ENCODE measurements at places on chromosomes 12 and 14.
A peak's percentile ranks its signal among the peaks of the same experiment; 100 is the strongest.

DNA sequence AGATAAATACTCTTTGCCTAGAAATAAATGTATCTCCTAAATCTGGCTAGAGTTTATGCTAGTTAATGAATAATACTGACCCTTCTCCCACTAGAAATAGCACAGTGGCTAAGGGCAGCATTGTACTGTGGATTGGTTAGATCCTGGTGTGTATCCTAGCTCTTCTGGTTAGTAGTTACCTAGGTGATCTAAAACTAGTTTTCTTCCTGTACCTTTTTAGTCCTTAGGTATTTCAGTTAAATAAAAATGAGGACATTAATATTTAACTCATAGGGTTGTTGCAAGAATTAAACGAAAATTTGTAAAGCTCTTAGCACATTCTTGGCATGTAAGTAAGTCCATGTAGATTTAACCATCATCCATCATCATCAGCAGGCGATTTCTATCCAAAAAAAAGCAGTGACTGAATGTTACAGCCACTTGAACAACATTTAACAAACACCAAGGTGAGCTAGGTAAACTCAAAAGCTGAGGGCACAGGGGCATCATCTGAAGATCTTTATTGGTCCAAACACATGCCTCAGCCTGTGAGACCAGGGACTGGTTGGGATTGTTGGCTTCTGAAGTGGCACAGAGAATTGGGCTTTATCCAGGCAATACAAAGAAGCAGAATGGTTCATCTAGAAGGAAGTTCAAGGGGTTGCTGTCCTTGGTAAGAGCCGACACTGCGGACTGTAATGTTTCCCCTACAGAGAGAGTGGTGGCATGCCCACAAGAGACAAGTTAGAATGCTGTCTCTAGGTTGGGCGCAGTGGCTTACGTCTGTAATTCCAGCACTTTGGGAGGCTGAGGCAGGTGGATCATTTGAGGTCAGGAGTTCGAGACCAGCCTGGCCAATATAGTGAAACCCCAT is 100.8 kb downstream of the GAS2L3 start:
- DNase-seq = no peak

DNA sequence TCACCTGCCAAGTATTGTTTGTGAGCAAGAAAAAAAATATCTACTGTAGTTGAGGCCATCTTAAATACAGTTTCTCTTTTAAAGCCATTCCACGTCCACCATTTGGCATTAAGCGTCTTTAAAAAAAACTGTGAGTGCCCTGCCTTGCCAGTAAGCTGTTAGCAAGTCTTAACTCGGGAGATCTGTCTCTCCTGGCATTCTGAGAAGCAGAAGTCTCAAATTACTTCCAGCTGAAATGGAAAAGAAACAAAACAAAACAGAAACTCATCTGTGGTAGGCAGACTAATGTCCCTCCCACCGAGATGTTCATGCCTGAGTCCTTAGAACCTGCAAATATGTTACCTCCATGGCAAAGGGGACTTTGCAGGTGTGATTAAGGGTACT is 126.2 kb downstream of the CRADD start:
- peak; percentile 66 for DNase-seq

GRCh38 chr14:97878206-97878605 is 1081.0 kb downstream of the VRK1 start:
- no peak for DNase-seq

- no peak for DNase-seq
These were observed 46.0 kb upstream of the PLEKHG6 start for GRCh38 chr12:6264402-6265037.

DNA sequence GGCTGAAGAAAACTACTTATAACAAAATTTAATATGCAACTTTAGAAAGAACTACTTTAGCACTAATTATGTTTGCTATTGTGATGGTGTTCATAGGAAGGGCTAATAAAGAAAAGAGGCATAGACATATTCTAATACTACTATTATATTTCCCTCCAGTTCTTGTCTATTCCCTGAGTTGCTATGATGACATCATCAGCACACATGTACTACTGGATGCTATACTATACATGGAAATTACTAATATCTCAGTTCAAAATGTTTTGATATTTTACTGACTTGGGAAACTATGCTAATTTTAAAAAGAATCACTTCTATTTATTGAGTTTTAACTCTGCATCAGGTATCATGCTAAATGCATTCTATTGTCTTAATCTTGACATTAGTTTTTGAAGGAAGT is 101.6 kb downstream of the EPS8 start:
- no peak for DNase-seq

- DNase-seq = no peak
These were observed 31.0 kb upstream of the TMTC2 start for GRCh38 chr12:82655751-82656150.

- DNase-seq = peak; percentile 58
These were observed 1.0 kb downstream of the HIP1R start for GRCh38 chr12:122836027-122836921.

GRCh38 chr14:65981192-65981843 is 504.9 kb upstream of the CCDC196 start:
- no peak for DNase-seq

- peak; percentile 15 for DNase-seq
These were observed 102.8 kb upstream of the TMCC3 start for GRCh38 chr12:94753036-94753679.

DNA sequence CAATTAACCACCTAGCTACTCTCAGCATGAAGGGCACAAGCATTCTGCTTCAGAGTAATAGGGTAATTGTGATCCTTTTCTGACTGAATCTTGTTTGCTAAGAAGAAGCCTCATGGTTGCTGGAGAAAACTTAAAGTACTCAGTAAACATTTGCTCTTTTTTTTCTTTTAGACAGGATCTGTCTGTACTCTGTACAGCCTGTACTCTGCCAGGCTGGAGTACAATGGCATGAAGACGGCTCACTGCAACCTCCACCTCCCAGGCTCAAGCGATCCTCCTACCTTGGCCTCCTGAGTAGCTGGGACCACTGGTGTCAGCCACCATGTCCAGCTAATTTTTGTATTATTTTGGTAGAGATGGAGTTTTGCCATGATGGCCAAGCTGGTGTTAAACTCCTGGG is 12.4 kb downstream of the PPP1R13B start:
- DNase-seq = no peak

GRCh38 chr12:70966996-70967790 is 46.7 kb upstream of the PTPRR start:
- DNase-seq = no peak

DNA sequence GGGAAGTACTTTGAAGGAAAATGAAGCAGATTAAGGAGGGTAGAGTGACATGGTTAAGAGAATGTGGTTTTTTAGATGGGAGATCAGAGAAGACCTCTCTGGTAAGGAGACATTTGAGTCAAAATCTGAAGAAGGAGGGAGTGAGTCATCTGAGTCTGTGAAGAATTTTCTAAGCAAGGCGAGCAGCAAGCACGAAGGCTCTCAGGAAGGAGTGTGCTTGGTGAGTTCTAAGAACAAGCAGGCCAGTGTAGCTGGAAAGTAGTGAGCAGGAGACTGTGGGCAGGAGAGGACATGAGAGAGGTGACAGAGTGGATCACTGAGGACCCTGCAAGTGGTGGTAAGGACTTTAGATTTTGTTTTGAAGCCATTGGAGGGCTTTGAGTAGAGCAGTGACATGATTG is 76.3 kb upstream of the FUT8 start:
- DNase-seq = no peak

- no peak for DNase-seq
These were observed 1469.7 kb downstream of the AACS start for GRCh38 chr12:126534942-126535341.

DNA sequence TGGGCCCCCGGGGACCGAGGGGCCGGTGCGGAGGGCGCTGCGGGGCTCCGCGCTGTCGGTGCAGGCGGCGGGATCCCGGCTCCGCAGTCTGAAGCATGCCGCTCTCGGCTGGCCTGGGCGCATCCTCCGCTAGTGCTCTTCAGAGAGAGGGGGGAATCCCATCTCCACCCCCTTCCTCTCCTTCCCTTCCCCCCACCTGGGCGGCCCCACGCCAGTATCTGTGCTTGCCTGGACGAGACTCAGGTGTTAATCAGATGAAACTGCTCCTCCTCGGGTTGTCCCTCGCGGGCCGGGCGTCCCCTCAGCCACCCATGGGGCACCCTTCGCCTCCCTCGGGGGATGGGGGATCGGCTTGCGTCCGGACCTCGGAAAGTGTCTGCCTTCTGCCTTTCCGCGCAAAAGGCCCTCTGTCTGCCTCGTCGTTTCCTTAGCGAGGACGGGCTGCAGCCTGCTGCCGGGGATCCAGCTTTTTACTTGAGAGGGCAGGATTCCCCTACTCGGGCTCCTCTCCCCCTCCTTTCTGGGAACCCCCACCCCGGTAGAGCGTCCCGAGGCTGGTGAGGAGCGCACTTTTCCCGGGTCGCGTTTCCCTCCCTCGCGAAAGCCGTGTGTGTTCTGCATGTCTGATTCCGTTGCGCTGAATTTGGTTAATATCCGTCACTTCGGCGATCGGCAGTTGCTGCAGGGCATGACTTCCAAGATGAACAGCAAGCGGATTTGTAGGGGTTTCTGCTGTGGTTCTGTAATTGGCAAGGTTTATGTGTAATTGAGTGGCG is 1.1 kb downstream of the GPHN start:
- DNase-seq = peak; percentile 49

DNA sequence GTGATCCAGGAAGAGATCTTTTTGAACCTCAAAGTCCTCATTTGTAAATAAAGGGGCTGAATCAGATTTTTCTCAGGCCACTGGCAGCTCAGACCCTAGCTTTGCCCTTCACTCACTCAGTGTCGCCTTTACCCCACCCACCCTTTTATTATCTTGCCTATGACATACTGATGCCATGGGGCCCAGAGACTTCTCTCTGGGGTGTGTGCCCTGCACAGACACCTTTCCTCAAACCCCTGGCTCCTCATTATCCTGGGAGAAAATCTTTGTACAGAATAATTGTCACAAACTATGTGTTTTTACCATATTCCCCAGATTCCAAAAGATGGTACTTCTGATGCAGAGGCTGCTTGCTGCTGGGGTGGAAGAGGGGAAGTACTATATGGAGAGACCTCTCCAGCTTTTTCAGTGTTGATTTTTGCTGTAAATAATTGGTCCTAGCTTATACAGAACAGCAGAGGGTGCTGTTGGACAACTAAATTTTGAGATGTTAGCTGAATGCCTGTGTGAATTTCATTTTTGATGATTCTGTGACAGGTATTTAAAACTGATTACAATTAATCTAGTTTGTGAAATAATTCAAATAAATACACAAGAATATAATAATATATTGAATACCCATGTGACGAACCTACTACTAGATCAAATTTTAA is 53.9 kb upstream of the DCD start:
- DNase-seq = peak; percentile 58

DNA sequence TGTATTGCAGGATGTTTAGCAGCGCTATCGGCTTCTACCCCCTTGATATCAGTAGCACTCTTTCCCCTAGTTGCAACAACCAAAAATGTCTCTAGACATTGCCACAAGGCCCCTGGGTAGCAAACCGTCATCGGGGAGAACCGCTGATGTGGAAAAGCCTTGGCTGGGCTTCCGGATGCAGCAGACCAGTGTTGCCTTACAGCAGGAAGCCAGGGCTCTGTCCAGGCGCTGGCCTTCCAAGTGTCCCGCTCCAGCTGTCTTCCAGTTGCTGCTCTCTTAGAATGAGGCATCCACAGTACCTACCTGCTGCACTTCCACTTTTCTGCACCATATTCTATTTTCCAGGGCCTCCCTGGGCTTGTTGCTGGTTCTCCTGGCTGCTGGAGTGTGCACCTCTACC is 22.6 kb upstream of the SLC10A1 start:
- DNase-seq = no peak

DNA sequence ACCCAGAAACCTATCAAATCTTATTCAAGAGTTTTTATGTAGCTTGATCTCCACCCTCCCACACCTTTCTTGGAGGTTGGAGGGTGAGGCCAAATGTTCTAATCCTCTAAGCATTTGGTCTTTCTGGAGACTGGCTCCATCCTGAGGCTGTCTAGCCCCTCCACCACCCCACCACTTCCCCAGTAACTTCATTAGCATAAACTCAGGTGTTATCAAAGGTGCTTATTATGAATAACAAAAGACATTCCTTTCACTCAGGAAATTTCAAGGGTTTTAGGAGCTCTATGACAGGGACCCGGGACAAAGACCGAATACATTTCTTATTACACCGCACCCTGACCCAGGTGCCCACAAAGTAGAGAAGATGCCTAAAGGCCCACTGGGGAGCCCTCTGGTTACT is 2.8 kb upstream of the TMEM229B start:
- no peak for DNase-seq

GRCh38 chr12:92072112-92072511 is 73.5 kb downstream of the BTG1 start:
- no peak for DNase-seq

- no peak for DNase-seq
These were observed 217.1 kb downstream of the CHST11 start for GRCh38 chr12:104673696-104674482.

DNA sequence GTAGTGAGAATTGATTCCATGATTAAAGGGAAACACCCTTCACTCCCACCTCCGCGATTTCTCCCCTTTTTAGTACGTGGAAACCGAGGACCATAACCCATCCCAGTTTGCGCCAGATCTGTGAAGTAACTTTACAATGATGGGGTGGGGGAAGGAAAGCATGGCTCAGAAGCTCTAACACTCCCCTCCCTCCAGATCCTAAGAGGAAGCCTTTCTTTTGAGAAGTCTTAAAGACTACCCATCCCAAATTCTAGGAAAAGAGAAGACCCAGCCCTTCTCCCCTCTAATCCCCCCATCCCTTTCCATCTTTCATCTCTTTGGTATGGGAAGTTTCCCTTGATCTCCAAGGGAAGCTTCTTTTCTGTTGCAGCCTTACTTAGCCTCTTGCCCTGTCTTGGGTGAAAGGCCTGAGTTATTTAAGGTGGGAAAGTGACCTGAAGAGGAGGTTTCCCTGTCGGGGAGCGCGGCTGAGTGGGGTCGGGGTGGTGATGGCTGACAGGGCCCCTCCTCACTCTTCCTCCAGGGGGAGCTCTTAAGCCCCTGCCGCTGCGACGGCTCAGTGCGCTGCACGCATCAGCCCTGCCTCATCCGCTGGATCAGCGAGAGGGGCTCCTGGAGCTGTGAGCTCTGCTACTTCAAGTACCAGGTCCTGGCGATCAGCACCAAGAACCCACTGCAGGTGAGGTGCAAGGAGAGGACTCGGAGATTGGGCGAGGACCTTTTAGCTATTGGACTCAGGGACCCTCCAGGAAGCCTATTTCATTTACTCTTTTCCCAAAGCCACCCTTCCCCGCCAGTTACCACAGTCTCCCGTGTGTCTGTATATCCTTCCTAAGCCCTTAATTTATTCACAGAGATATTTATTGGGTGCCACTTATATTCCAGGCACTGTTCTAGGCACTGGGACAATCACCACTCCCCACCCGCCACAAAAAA is 1.8 kb downstream of the MARCHF9 start:
- DNase-seq = no peak

- DNase-seq = peak; percentile 24
These were observed 24.1 kb downstream of the KLRD1 start for GRCh38 chr12:10331642-10332239.
